ENCODE measurements at places on chromosomes 2 and 18.
A peak's percentile ranks its signal among the peaks of the same experiment; 100 is the strongest.

DNA sequence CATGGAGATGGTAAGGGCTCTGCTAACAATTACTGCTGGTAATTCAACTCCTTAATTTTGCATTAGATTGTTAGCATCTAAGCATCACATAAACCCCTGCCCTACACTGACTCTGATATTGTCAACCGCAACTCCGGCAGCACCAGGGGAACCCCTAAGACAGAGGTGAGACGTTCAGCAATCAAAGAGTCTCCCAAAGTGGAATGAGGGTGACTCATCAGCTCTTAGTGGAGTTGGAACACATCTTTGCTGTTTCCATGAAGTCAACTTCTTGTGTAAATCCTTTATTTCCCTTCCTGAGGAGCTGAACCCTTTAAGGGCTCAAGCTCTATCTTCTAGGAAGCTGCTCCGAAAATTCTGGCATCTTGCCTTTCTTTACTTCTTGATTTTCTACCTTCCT is 52.1 kb downstream of the ABCG8 start:
- DNase-seq, result no peak

GRCh38 chr2:177483531-177483930 is 91.0 kb downstream of the AGPS start:
- no peak for DNase-seq

GRCh38 chr2:7701791-7702190 is 784.6 kb downstream of the RNF144A start:
- no peak for DNase-seq

- DNase-seq, result peak; percentile 60
These were observed 68.6 kb upstream of the PELI1 start for GRCh38 chr2:64212801-64213321.

DNA sequence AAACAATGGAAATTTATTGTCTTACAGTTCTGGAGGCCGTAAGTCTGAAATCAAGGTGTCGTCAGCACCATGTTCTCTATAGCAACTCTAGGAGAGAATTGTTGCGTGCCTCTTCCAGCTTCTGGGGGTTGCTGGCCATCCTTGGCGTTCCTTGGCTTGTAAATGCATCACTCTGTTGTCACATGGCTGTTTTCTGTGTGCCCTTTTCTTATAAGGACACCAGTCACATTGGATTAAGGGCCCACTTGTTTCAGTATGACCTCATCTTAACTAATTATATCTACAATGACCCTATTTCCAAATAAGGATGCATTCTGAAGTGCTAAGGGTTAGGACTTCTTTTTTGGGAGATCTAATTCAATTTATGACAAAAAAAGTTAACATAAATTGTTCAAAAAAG is 1.4 kb upstream of the PLEK start:
- no peak for DNase-seq

- DNase-seq, result no peak
These were observed 35.5 kb downstream of the DDX18 start for GRCh38 chr2:117850015-117850414.

DNA sequence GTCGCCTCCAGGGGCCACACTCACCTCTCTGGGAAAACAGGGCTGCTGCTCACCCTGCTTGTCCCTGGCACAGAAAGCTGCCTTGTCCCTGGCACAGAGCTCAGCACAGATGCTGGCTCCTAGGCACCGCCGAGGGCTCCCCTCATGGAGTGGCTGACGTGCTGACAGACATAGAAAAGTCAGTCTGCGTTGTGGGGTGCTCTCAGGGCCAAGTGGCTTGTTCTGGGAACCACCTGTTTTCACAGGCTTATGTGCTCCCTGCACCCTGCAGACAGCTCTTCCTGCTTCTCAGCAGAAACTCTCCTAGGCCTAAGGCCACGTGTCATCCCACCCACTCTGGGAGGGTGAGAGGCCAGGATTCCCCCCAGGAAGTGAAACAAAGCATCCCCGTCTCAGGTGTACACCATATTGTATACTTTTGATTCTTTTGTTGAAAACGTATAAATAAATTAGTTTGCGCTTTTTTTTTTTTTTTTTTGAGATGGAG is 84.7 kb upstream of the TMEM200C start:
- no peak for DNase-seq

DNA sequence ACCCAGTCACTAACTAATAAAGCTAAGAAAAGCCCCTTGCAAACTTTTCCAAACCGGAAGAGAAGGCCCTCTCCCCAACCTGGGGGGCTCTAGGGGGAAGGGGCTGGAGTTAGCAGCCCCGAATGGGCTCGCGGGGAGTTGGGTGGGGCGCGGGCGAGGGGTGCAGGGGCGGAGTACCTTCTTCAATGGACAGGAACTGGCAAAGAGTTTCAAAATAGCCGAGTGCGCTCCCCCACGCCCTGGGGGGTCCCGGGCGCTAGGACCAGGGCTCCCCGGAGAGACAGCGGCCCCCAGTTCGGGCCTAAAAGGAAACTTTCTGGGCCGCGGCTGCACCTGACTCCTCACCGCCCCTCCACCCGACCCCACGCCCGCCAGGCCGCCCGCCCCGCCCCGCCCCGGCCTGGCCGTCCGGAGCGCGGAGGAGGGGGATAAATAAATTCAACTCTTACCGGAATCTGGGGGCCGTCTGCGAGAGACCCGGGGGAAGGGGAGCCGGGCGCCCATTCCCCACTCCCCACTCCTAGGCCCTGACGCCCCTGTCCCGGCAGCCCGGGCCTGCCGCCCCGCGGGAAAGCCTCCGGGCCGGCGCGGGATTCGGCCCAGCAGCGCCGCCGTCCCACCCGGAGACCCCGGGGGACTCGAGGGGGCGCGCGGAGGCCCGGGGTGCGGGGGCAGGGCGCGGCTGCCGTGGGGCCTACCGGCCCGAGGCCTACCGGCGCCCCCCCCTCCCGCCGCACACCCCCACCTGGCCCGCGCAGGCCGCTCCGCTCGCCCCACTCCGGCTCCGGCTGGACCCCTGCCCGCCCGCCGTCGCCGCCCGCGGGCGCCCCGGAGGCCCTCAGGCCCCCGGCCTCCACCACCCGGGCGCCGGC is 868 bp downstream of the INO80D start:
- DNase-seq, result peak; percentile 47

DNA sequence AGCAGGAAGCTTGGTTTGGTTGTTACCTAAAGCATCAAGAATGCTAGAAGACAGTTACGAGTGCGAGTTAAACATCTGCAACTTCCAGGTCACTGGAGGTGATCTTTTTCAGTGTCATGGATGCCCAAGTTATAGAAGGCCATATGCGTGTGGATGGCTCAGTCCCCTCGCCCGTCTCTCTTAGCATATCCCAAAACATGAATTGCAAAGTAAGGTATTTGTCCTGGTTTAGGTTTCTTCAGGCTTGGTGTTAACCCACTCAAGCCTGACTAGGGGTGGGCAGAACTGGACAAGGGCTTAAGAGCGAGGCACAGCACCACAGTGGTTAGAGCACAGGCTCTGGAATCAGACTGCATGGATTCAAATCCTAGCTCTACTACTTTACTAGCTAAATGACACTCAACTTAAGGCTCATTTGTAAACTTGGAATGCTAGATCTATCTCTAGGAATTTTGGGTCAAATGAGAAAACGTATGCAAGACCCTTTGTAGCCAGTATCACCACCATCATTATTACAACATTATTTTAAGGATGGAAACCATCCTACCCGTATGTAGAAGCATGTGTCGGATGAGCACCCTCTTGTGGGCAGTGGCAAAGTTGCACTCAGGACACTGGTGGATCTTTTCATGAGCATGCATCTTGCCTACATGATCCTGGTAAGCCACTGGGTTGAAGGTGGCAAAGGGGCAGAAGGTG is 11.2 kb downstream of the ZNF142 start:
- DNase-seq, result peak; percentile 43

GRCh38 chr18:79805211-79805887 is 7.6 kb downstream of the KCNG2 start:
- DNase-seq, result no peak
